Natural killer cell treated with Interleukin-12 subunit alpha and Interleukin-12 subunit beta and Interleukin-15 and Interleukin-18, amount 100 ng/mL, for 72 hours (primary cell): ENCODE measurements at places on chromosomes 12 and 14. TPM values are rescaled to one million over a fixed set of nuclear protein-coding genes. Genes with fewer than 3 reads are reported as not detected.
A peak's percentile ranks its signal among the peaks of the same experiment; 100 is the strongest.

The RBP5 gene
- not detected for total RNA-seq

- no peaks in the 10 kb centered on the region for H3K4me1 ChIP-seq
Observed at GRCh38 chr14:105142651-105143450, 25.7 kb downstream of the JAG2 start.

DNA sequence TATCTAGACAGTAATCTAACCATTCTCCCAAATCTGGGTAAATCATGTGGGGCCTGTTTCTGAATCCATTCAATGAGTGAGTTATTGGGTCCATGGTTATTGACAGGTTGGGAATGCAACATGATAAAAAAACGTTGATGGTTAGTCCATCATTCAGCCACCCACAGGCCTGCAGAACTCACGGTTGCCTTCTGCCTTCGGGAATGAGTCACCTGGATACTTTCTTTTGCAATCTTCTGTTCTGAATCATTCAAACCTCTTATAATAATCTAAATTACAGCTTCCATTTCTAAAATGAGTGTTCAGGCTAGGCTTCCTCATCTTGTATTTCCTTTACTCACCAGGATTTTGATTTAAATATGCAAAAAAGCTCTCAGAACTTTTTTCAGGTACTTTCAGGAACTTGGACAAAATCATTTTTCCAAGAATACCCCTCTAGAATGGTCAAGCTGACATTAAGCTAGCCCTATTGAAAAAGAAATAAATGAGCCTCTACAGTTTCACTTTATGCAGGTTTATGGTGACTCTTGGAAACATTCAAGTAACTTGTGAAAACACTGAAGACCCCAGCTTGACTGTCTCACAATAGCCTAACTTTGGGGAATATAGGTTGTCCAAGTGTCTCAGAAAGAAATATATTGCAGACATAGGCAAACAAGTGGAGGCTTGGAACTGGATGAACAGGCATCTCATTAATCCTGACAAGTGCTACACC is 94.4 kb downstream of the KCNK10 start:
- H3K4me1 ChIP-seq, result no peaks in the 10 kb centered on the region
- peak overlapping the region; percentile 34 for H3K4me3 ChIP-seq
- H3K27ac ChIP-seq, result no peak overlapping the region
- no peak for DNase-seq

DNA sequence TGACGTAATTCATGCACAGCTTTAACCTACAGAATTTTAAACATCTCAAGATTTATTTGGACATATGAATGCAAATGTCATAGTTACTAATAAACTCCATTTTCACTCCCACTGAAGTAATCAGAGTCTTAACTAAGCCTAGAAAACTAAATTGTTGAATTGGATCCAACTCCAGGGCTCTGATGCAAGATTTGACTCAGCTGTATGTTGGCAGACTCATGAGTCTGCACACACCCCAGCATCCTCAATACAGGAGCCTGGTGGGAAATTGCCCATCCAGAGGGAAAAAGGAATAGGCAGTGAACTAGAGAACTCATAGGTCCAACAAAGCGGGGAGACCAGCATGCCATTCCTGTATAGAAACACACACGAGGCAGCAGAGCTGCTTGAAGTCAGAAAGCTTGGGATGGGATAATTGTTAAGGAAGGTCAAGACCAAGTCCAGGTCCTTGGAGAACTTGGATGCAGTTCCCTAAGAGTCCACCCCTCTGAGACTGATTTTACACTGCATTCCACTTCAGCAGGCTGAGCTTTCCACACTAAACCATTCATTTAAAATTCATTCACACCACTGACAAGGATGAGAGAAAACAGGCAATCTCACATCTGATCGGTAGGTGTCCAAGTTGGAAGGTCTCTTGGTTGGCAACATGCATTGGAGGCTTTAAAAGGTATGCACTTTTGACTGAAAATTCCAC is 14.4 kb downstream of the TMTC1 start:
- no peaks in the 10 kb centered on the region for H3K36me3 ChIP-seq
- H3K4me3 ChIP-seq, result no peak overlapping the region
- no peak overlapping the region for H3K27ac ChIP-seq
- H3K4me1 ChIP-seq, result no peaks in the 10 kb centered on the region
- H3K27me3 ChIP-seq, result no peaks in the 10 kb centered on the region
- no peak for DNase-seq

DNA sequence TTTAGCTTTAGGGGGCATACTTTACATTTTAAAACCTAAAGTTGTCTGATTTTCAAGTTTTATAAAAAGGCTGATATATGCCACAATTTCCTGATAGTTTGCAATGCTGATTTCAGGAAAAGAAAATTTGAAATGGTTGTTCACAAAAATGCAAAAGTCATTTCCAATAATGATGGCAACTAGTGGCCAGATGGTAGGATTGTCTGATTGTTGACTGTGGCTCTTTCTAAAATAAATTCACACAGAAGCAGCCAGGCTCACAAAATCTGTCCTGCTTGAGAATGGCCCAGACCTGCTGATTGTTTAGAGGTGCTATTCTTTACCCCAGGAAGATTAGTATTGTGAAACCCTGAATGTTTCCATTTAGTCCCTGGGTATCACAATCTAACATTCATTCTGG is 220.3 kb downstream of the NELL2 start:
- no peak for DNase-seq
- no peaks in the 10 kb centered on the region for H3K36me3 ChIP-seq
- H3K4me3 ChIP-seq, result no peak overlapping the region
- H3K27ac ChIP-seq, result no peak overlapping the region
- H3K27me3 ChIP-seq, result no peaks in the 10 kb centered on the region

GRCh38 chr12:77299910-77300669 is 234.7 kb upstream of the E2F7 start:
- no peak overlapping the region for H3K27ac ChIP-seq
- no peak for DNase-seq
- no peak overlapping the region for H3K4me3 ChIP-seq

DNA sequence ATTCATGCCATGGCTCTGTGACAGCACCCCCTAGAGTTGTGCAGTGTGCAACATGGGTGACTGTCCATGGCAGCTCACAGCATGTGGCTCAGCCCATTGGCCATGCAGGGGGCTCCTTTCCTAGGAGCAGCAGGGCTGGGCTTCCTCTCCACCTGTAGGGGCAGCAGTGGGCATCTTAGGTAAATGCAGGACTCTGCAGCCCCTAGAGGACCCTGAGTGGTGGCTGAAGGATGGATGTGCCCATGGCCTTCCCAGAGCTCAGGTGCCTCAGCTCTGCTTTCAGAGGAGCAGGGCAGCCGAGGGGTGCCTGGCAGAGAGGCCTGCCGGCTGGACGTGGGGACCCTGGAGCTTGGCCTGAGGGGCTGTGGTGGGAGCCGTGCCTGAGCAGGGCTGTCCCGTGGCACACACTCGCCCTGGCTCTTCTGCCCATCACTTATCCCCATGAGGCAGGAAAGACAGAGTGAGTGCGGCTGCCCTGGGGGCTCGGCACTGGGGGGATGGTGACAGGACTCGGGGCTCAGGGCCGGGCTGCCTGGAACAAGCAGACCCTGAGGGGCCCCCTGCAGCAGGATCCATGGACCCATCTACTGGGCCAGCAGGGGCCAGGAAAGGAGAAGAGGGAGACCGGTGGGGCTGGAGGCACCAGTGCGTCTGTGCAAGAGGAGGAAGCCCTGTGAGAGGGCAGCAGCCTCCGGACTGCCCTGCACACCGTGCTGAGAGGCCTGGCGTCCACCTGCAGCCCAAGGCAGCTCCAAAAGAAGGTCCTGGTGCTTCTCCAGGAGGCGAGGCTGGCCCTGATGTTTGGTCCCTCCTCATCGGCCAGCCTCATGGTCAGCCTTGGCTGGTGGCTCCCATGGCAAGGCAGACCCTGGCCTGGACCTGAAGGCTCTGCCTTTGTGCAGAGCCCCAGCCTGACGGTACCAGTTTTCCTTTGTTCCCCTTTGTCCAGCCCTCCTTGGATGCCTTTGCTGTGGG is 7.6 kb downstream of the ADSS1 start:
- peaks cover 7% of the 10 kb centered on the region for H3K27me3 ChIP-seq
- H3K36me3 ChIP-seq, result no peaks in the 10 kb centered on the region
- no peak overlapping the region for H3K27ac ChIP-seq
- DNase-seq, result no peak
- no peaks in the 10 kb centered on the region for H3K4me1 ChIP-seq
- no peak overlapping the region for H3K4me3 ChIP-seq

The IRAK3 gene
- 21.7 TPM for total RNA-seq

GRCh38 chr14:23562822-23563472 is 4.6 kb downstream of the AP1G2 start:
- H3K4me1 ChIP-seq, result peaks cover 38% of the 10 kb centered on the region
- no peaks in the 10 kb centered on the region for H3K27me3 ChIP-seq
- peak overlapping the region; percentile 20 for H3K27ac ChIP-seq
- DNase-seq, result no peak
- H3K36me3 ChIP-seq, result peaks cover 12% of the 10 kb centered on the region
- no peak overlapping the region for H3K4me3 ChIP-seq

DNA sequence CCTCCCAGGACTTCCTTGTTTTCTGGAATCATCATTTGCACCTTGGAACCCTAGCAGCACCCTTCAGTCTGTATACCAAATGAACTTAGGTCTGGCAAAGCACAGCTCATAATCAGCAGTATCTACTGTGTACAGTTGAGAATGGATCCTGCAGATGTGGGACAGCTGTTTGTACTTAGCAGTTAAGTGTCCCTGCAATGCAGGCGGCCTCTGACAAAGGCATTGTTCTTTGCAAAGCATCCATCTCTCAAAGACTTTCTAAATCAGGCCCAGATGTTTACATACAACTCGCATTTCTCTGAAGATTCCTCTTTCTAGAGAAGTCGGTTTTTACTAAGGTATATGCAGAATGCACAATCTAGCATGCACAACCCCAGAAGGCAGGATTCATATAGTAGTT is 170.5 kb upstream of the RBM19 start:
- no peak overlapping the region for H3K27ac ChIP-seq
- no peak overlapping the region for H3K4me3 ChIP-seq
- no peak for DNase-seq
- peaks cover 7% of the 10 kb centered on the region for H3K27me3 ChIP-seq

The FAM177A1 gene
- total RNA-seq, result 52.0 TPM

DNA sequence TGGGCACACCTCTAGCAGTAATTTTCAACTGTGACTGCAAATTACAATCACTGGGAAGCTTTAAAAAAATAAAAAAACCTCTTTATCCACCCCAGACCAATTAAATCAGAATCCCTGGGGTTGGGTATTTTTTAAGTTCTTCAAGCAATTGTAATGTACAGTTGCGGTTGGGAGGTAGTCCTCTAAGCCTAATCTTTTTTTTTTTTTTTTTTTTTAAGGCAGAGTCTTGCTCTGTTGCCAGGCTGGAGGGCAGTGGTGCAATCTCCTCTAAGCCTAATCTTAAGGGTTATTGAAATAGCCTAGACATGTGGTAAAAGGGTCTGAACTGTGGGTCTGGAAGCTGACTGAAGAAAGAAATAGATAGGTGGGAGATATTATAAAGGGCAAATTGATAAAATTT is 230.5 kb downstream of the AKAP6 start:
- no peak overlapping the region for H3K4me3 ChIP-seq
- no peak for DNase-seq
- no peaks in the 10 kb centered on the region for H3K36me3 ChIP-seq
- H3K27ac ChIP-seq, result no peak overlapping the region
- H3K27me3 ChIP-seq, result no peaks in the 10 kb centered on the region

- peaks cover 2% of the 10 kb centered on the region for H3K27me3 ChIP-seq
- H3K4me3 ChIP-seq, result no peak overlapping the region
- H3K27ac ChIP-seq, result no peak overlapping the region
- no peak for DNase-seq
Observed at GRCh38 chr14:102768223-102769048, 8.8 kb upstream of the TRAF3 start.

- H3K27me3 ChIP-seq, result no peaks in the 10 kb centered on the region
- peak within 1 kb of the TSS; percentile 94 for H3K4me3 ChIP-seq
- peaks cover 7% of the 10 kb centered on the region for H3K36me3 ChIP-seq
- peaks cover 43% of the 10 kb centered on the region for H3K4me1 ChIP-seq
Observed at GRCh38 chr14:24215495-24216344, at the start of gene MDP1. MDP1 (minus strand) TSS chr14:24216066; CDS start chr14:24215955, 111 bp downstream.

- H3K4me3 ChIP-seq, result no peak overlapping the region
- H3K27me3 ChIP-seq, result peaks cover 17% of the 10 kb centered on the region
- no peaks in the 10 kb centered on the region for H3K4me1 ChIP-seq
- H3K36me3 ChIP-seq, result peaks cover 10% of the 10 kb centered on the region
Observed at GRCh38 chr14:51059032-51059431, 35.9 kb downstream of the TRIM9 start.

The KRT6C gene
- total RNA-seq, result not detected

DNA sequence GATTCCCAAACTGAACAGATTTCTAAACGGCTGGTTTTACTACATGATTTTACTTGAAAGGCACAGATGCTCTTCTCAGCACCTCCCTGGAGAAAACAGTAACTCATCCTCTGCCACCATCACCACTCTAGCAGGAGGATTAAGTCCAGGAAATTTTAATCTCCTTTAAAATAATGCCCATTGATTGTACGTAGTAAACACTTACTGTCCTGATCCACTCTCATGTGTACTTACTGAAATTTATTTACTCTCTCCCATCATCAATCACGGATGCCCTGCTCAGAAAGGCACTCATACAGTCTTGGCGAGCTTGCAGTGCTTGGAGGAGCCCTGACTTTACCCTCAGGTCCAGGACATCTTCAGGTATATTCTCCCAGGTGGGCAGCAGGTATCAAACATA is 239.8 kb upstream of the EGLN3 start:
- no peaks in the 10 kb centered on the region for H3K27me3 ChIP-seq
- no peaks in the 10 kb centered on the region for H3K36me3 ChIP-seq
- H3K4me1 ChIP-seq, result no peaks in the 10 kb centered on the region
- no peak overlapping the region for H3K27ac ChIP-seq
- H3K4me3 ChIP-seq, result no peak overlapping the region

- no peaks in the 10 kb centered on the region for H3K36me3 ChIP-seq
- no peak overlapping the region for H3K4me3 ChIP-seq
- no peak for DNase-seq
- no peaks in the 10 kb centered on the region for H3K4me1 ChIP-seq
Observed at GRCh38 chr14:97771340-97772045, 974.3 kb downstream of the VRK1 start.

GRCh38 chr14:22433069-22433468 is 156.0 kb downstream of the DAD1 start:
- H3K27me3 ChIP-seq, result no peaks in the 10 kb centered on the region
- no peaks in the 10 kb centered on the region for H3K36me3 ChIP-seq
- no peak for DNase-seq
- H3K4me3 ChIP-seq, result peak overlapping the region; percentile 32

The TPH2 gene
- not detected for total RNA-seq

DNA sequence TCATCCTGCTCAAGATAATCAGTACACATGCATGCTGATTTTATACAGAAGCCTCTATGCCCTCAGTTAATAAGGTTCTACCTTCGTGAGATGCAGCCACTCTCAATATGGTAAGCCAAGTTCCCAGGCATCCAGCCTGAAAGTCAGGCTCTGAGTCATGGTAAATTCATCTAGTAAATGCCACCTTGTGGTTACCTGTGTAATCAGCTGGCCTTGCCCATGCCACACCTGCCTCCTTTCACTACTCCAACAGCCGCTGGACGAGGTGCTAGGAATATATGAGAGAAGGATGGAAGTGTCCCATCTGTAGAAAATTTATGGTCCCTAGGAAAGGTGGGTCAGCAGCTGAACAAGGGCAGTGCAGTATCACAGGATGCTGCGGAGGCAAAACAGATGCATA is 207.3 kb downstream of the SSPN start:
- H3K36me3 ChIP-seq, result no peaks in the 10 kb centered on the region
- no peaks in the 10 kb centered on the region for H3K4me1 ChIP-seq
- DNase-seq, result no peak
- H3K27me3 ChIP-seq, result no peaks in the 10 kb centered on the region
- H3K27ac ChIP-seq, result no peak overlapping the region
- no peak overlapping the region for H3K4me3 ChIP-seq

GRCh38 chr14:61653507-61653906 is 41.8 kb upstream of the HIF1A start:
- DNase-seq, result no peak
- H3K36me3 ChIP-seq, result peaks cover 4% of the 10 kb centered on the region
- H3K27ac ChIP-seq, result no peak overlapping the region
- H3K4me3 ChIP-seq, result no peak overlapping the region
- no peaks in the 10 kb centered on the region for H3K27me3 ChIP-seq
- peaks cover 36% of the 10 kb centered on the region for H3K4me1 ChIP-seq

The SCN8A gene
- total RNA-seq, result 0.50 TPM

The AKAP3 gene
- 0.71 TPM for total RNA-seq
